ENCODE measurements at places on chromosomes 3 and 15. TPM values are rescaled to one million over a fixed set of nuclear protein-coding genes. Genes with fewer than 3 reads are reported as not detected.

GRCh38 chr3:154548341-154548740, 118.4 kb upstream of the GPR149 start:
- no peaks in the 10 kb centered on the region for H3K36me3 ChIP-seq
- no peak overlapping the region for H3K4me3 ChIP-seq
- H3K4me1 ChIP-seq, result no peaks in the 10 kb centered on the region
- no peaks in the 10 kb centered on the region for H3K27me3 ChIP-seq

HESX1 gene
- 0.86 TPM for total RNA-seq

DZIP1L gene
- total RNA-seq, result 13.1 TPM

DNA sequence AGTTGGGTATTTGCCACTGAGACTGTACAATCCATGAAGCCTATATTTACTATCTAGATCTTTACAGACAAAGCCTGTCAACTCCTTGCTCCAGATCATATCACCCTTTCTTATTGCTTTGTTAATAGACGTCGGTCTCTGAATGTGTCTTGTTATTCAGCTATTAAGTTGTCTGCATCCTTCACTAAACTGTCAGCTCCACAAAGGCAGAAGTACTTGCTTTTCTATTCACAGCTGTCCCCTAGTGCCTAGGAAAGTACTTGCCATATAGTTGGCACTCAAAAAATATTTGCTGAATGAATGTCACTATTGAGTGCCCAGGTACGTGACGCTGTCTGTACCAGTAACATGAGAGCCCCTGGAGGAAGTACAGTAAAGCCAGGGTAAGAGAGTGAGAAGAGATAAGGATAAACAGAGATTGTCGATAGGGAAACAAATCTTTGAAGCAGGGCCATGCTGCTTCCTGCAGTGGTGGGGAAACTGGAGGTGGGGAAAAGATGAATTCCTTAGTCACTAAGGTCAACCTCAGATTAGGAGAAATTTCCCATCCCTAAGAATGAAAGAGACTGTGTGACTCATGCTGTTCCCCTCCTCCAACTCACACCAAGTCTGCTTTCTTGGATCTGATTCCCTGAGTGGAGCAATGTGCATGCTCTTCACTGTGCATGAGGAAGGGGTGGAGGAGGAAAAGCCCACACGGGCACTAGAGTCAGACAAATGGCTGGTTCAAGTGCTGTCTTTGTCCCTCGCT, 36.3 kb downstream of the PRICKLE2 start:
- H3K27ac ChIP-seq, result peak overlapping the region; percentile 77
- peaks cover 69% of the 10 kb centered on the region for H3K4me1 ChIP-seq
- peak; percentile 83 for DNase-seq
- H3K27me3 ChIP-seq, result no peaks in the 10 kb centered on the region
- no peak overlapping the region for H3K4me3 ChIP-seq
- no peaks in the 10 kb centered on the region for H3K36me3 ChIP-seq

ZSCAN29 gene
- total RNA-seq, result 34.6 TPM

- H3K4me3 ChIP-seq, result no peak overlapping the region
- H3K27ac ChIP-seq, result peak overlapping the region; percentile 80
- DNase-seq, result no peak
These were observed 49.2 kb downstream of the NEK10 start for GRCh38 chr3:27319847-27320526.

DPPA4 gene
- total RNA-seq, result not detected

DNA sequence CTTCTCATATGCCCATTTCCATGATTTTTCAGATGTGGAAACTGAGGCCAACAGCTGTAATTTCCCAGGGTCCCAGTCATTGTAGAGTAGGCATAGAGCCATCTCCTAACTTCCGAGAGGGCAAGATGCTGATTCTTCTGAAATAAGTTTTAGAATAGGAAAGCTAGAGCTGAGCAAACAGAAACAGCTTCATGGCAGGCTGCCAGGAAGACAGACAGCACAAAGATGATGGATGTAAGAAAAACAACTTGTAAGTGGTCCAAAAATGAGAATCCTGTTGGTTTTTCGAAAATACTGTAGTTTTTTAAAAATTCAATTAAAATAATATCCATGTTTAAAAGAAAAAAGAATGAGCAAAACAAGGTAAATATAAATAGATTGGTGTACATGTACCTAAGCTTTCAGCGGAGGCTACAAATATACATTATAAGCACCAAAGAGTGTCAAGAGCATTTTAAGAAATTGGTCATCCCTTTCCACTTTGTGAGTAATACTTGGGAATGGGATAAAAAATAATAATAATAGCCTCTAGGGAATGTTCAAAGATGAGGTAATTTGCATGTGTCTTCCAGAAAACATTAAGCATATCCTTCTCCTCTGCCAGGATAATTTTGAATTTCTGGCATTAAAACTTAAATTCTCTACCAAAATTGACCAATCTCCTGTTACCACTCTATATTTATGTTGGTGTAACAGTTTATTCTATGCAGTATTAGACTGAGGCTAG, 406.6 kb downstream of the MECOM start:
- H3K27ac ChIP-seq, result no peak overlapping the region
- H3K36me3 ChIP-seq, result no peaks in the 10 kb centered on the region
- no peak overlapping the region for H3K4me3 ChIP-seq

- no peak overlapping the region for H3K27ac ChIP-seq
- no peak overlapping the region for H3K4me3 ChIP-seq
- no peaks in the 10 kb centered on the region for H3K36me3 ChIP-seq
- H3K4me1 ChIP-seq, result no peaks in the 10 kb centered on the region
These were observed 29.5 kb downstream of the WNT7A start for GRCh38 chr3:13850161-13850945.

DNA sequence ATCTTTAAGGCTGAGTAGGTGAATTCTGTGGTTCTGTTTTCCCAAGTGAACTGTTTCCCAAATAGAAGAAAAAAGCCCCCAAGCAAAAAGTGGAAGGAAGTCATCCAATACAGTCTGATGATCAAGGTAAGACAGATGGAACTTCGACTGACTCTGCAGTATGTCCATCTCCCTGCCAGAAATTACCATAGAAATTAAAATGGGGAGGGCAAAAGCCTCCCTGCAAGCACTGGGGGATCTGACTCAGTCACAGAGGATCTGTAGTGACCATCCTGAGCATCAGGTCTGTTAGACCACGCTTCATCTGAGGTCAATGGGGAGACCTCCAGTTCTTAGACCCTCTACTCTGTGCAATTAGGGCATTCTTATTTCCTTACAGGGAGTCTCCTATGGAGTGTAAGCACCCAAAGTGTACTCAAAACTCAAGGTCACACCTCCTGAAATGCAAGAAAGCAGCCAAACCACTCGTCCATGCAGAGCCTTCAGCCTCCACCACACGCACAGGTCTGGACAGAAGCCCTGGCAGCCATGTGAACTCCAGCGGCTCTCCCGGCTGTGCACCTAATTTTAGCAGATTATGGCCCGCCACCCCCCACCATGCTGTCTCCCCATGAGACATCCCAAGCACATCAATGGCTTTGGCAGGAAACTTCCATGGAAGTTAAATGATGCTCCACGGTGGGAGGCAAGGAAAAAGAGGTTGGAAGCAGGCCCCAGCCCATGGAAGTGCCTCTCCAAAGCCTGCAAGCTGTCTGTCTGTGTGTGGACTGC, 348.7 kb downstream of the NTRK3 start:
- H3K36me3 ChIP-seq, result no peaks in the 10 kb centered on the region
- H3K4me1 ChIP-seq, result no peaks in the 10 kb centered on the region
- H3K27ac ChIP-seq, result no peak overlapping the region
- peak; percentile 74 for DNase-seq
- H3K4me3 ChIP-seq, result no peak overlapping the region

GRCh38 chr15:88469321-88469720, 1.8 kb downstream of the MRPS11 start:
- DNase-seq, result no peak
- H3K36me3 ChIP-seq, result peaks cover 16% of the 10 kb centered on the region
- H3K27ac ChIP-seq, result no peak overlapping the region
- H3K27me3 ChIP-seq, result no peaks in the 10 kb centered on the region
- no peak overlapping the region for H3K4me3 ChIP-seq
- H3K4me1 ChIP-seq, result peaks cover 35% of the 10 kb centered on the region

DNA sequence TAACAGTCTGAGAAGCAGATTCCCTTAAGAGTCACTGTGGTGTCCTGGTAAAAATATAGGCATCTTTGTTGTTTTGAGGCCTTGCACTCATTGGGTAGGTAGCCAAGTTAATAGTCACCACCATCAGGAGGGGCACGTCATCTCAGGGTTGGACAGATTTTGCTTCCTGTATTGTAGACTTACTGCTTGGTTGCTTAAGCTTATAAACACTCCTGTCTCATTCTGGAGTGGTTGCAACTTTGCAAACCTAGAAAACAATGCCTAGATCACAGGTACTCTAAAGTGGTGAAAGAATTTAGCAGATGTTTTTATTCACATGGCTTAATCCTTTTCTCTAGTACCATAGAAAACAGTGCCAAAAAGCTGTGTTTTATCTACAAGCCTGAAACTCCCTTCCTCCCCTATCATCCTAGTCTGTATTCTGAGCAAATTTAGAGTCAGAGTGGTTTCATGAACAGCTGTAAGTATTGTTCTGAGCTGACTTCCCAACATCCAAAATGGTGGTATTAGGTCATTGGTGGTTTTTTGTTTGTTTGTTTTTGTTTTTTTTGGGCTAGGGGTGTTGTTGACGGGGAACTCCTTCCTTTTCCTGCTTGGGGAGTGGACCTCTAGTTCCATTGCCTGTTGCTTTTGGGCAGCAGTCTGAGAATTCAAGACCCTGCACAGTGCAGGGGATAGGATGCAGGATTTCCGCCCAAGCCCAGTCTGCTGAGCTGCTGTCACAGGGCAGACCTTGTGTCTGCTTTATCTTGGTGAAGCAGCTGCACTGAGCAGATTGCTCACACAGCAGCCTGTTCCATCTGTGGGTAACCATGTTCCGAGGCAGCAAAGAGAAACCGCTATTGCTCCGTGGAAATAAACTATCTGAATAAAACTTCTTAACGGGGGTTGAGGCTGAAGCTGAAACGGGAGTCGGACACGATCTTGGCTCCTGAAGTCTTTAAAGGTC, 202.0 kb downstream of the AKAP13 start:
- H3K27ac ChIP-seq, result peak overlapping the region; percentile 89
- peak overlapping the region; percentile 46 for H3K4me3 ChIP-seq
- no peaks in the 10 kb centered on the region for H3K36me3 ChIP-seq
- H3K27me3 ChIP-seq, result no peaks in the 10 kb centered on the region

Measured in esophagus muscularis mucosa (tissue), 4 donors.